ENCODE measurements at places on chromosomes 3 and 15.
A peak's percentile ranks its signal among the peaks of the same experiment; 100 is the strongest.

DNA sequence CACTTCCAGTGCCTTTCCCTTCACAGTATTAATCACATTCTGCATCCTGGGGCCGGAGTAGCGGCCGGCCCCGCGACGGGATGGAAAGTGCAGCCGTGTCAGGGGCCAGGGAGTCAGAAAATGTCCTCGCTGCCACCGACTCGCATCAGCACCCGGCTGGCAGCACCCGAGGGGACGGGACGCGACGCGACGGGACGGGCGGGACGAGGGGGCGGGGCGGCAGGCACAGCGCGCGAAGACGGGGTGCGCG, 353 bp downstream of the ATG3 start:
- DNase-seq = no peak

DNA sequence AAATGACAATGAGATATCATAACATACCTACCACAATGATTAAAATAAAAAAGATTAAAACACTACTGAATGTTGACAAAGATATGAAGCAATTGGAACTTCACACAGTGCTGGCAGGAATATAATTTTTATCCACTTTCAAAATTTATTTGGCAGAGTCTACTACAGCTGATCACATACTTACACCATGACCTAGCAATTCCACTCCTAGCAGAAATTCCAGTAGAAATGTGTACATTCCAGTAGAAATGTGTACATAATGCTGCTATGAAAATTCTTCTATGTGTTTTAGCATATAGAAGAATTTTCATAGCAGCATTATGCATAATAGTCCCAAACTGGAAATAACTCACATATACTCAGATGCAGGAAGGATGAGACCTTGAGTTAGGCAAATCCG, 43.5 kb downstream of the IFT57 start:
- no peak for DNase-seq

DNA sequence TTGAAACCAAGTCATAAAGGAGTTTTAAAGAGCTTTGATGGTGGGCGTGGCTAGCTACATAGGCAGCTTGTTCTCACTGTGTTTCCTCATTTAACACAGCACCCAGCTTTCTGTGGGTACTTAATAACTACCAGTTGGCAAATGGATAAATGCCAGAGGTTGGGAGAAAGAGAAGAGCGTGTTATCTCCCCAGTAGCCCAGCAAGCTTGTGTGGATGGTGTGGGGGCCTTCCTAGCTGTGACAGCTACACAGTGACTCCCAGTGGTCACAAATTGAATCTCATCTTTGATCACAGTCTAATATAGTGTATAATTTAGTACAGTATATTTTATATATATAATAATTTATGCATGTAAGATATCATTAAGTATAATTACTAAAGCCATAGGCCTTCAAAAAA, 984.1 kb downstream of the EPHA3 start:
- DNase-seq = peak; percentile 77

- no peak for DNase-seq
Measured at GRCh38 chr15:49808341-49808740, 187.5 kb downstream of the DTWD1 start.

- DNase-seq = no peak
Measured at GRCh38 chr3:123147754-123148535, 53.8 kb upstream of the SEC22A start.

Measured in skeletal muscle cell (primary cell).